Germinal center (tissue), 1 donor: ENCODE measurements at places on chromosomes 2 and 18.

- peak; percentile 49 for DNase-seq
These were observed 2.5 kb downstream of the HTRA2 start for GRCh38 chr2:74532222-74532621.

DNA sequence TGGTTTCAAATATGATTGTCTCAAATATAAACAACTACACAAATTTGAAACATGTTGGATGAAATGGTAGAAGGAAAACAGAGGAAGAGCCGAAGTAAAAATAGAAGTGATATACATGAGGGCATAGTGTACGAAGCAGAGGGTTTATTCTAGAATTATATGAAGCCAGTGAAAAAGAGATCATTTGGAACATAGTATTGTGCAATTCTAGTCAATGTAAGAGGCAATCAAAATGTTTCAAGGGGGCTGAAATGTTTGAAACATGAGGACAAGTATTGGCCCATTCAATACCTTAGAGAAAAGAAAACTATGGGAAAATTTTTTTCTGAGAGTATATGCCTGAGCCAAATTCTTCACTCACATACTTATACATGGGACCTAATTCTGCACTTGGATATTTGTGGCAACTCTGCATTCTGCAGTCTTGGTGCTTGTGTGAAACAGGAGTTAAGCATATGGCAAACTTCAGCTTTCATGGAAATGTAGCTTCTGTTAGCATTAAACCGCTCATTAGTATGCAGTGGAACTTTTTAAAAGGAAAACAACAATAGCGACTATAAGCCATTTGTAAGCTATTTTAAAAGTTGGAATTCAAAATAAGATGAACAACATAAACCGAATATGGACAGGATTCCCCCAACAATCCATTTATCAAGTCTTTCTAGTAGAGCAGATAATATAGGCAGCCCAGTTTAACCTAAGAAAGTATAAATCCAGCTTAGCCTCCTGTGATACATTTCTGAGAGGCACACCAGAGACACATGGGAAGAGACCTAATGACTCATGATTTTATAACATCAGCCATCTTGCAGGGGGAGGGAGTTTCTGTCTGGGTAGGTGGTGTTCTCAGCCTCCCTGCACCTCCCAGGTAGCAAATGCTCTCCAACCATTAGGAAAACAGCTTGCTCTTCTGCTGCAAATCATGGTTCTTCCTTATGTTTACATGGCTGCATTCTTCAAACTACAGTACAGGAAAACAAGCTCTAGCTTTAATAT lies 197.8 kb downstream of the PAX3 start:
- DNase-seq, result no peak

GRCh38 chr2:172704072-172704936 lies 31.3 kb upstream of the RAPGEF4 start:
- no peak for DNase-seq

DNA sequence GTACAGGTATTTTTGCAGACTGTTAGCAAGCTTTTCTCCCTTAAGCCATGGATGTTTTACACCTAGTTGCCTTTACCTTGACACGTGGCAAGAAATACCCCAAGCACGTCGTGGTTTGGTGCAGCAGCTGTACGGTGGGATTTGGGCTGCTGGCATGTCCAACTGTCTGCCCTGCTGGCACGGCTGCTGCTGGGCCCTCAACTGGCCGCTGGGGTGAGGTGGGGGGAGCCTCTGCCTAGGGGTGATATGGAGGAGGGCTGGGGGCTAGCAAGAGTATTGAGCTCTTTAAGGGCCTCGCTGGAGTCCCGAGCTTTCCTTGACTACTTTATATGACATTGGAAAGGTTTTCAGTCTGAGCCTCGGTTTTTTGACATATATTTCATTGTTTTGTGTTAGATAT lies 41.6 kb downstream of the LPIN1 start:
- DNase-seq, result no peak

GRCh38 chr2:223740679-223741078 lies 96.7 kb downstream of the AP1S3 start:
- DNase-seq, result no peak
